ENCODE measurements at places on chromosomes 16 and 17.

GRCh38 chr17:45144199-45145034 lies 3.9 kb upstream of the HEXIM1 start:
- DNase-seq = no peak

GRCh38 chr16:58732545-58733247 lies 1.4 kb downstream of the GOT2 start:
- DNase-seq = no peak

GRCh38 chr17:37838276-37838675 lies 85.9 kb upstream of the TBC1D3K start:
- no peak for DNase-seq

DNA sequence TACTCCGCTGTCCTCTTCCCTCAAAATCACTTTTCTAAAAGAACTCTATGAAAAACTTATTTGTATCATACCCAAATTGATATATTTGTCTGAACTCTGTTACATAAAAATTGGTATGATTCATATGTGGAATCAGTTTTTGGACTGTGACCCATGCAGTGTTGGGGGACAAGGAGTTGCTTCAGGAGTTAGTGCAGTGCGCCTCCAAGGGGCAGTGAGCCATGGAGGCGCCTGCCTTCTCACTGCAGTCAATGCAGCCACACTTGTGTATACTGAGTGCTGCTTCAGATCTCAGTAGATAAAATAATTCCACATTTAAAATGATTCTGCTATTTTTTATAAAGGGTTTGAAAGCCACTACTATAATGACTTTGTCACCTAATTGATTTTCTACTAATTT lies 32.5 kb downstream of the DGKE start:
- DNase-seq = no peak

DNA sequence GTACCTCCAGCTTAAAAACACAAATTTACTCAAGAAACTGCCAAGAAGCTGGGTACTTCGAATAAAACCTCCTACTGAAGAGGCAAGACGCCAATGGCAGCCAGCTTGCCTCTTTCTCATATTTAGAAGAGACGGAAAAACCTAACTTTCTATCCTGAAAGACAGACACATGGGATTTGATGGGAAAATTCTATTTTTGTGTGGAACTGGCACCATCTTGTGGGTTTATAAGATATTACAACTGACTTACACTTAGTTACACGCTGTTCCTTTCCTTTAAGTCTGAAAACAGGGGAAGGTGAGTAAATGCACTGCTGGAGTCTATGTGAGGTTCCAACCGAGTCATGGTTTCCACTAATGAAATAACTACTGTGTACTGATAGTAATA lies 10.3 kb downstream of the ZNF18 start:
- no peak for DNase-seq

GRCh38 chr17:73643001-73643851 lies 1.0 kb downstream of the SDK2 start:
- no peak for DNase-seq

GRCh38 chr17:8089728-8090127 lies 2.2 kb upstream of the ALOX12B start:
- no peak for DNase-seq

DNA sequence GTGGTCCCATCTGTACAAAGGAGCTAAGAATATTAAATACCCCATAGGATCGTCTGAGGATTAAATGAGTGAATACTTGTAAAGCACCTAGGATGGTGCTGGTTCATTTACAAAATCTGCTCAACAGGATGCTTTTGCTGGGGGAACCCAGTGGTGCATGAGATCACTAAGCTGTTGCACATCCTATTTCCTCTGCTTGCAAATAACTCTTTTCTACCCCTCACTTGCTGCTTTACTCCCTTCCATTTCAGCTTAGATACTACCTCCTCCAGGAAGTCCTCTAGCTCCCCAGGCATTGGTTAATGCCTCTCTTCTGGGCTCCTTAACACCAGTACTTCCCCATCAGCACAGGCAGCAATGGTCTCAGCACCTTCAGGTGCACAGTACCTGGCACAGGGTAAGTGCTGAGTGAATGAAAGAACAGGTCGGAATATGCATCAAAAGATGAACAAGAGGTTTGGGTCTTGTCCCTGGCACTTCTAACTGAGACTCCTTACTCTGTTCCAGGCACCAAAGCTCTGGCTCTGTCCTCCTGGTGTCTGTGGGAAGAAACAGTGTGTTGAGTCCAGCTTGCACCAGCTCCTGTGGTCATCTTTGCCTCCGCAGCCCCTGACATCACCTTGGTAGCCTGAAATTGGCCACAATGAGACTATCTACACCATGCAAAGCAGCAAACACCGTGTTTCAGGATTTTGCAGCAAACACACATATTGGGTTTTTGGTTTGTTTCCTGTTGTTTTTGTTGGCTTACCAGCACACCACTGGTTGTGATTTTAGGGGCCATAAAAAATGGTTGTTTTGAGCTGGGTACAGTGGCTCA lies 24.1 kb upstream of the IL21R start:
- DNase-seq = no peak

GRCh38 chr17:9343516-9343915 lies 232.1 kb downstream of the STX8 start:
- no peak for DNase-seq

- DNase-seq = no peak
Observed at GRCh38 chr17:49567871-49568694, 7.6 kb upstream of the NXPH3 start.

DNA sequence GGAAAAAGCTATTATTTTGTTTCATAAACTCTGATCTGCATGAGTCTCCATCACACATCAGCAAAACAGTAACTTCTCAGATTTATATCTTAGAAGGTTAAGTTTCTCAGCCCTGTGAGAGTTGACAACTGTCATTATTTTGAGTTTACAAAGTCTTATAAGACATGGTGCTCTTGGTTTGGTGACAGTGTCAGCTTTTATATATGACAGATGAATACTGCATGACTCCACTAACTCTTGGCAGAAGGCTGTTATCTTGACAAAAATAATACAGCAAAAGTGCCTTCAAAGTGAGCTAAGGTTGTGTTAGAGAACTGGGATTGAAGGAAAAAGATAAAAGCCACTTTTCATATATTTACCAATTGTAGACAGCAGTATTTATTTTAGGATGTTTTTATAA lies 528.4 kb upstream of the SOX9 start:
- DNase-seq = no peak

GRCh38 chr17:66987059-66987616 lies 22.6 kb downstream of the CACNG4 start:
- no peak for DNase-seq

- DNase-seq = no peak
Observed at GRCh38 chr17:7207120-7208001, 12.3 kb downstream of the DLG4 start.

DNA sequence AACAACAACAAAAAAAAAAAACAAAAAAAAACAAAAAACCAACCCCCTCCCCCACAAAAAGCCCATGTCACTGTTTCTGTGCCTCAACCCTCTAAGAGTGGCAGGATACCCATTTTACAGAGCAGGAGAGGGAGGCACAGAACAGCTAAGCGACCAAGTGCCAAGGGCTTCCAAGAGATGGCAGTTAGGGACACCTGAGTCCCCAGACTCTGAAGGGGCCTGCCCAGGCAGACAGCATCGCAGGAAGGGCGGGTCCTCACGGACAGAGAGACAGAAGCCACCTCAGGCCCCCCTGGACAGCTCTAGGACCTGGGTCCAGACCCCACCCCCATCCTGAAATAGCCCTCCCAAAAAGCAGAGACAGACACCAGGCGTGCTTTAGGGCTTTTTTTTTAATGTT lies 21.6 kb upstream of the CPSF4L start:
- DNase-seq = no peak

DNA sequence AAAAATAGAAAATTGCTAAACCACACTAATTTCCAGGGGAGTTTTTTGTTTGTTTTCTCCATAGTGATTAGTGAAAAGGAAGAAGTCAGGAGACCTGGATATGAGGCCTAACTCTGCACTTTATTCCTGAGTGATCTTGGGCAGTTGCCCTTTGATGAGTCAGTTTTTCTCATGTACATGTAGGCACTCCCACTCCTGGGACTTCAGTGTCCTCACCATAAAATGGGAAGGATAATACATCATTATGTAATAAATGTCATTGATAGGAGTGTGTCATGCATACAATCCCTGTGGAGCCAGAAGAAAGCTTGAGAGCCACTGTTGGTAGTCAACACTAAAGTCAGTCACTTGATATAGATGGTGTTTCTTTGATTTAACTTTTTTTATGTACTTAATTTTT lies 32.5 kb downstream of the WIPF2 start:
- DNase-seq = no peak

DNA sequence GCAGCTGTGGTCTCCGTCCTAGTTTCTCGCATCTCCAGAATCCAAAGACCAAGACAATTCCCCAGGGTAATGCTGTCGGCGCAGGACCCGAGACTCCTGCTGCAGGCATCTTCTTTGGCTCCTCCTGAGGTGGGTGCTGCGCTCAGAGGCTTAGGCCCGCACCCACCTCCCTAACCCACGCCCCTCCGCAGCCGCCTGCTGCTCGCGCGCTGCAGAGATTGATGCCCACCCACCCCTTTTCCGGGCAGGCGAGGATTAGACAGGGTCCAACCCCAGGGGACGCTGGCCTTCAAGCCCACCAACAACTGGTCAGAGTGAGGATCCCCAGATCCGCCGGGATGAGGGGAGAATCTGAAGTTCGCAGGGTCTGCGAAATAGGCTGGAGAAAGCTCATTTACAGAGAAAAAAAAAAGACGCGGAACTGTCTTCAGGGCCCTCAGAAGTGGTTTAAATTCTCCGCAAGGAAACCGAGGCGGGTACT lies 27.9 kb downstream of the SLFN11 start:
- no peak for DNase-seq

DNA sequence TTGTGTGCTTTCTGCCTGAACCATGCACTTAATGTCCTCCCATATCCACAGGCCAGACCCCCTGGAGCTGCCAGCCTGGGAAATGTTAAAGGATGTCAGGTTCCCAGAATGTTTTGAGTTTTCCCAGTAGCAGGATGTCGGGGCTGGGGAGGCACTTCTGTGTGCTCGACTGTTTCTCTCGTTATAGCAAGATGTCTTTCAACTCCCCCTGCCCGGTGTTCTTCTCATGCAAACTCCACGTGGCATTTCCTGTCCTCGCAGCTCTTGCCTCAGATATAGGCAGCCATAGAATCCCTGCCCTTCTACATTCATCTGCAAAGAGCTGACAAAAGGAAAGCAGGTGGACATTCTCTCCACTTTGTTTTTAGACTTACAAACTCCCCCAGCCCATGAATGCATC lies 457.2 kb upstream of the CDH11 start:
- DNase-seq = no peak

DNA sequence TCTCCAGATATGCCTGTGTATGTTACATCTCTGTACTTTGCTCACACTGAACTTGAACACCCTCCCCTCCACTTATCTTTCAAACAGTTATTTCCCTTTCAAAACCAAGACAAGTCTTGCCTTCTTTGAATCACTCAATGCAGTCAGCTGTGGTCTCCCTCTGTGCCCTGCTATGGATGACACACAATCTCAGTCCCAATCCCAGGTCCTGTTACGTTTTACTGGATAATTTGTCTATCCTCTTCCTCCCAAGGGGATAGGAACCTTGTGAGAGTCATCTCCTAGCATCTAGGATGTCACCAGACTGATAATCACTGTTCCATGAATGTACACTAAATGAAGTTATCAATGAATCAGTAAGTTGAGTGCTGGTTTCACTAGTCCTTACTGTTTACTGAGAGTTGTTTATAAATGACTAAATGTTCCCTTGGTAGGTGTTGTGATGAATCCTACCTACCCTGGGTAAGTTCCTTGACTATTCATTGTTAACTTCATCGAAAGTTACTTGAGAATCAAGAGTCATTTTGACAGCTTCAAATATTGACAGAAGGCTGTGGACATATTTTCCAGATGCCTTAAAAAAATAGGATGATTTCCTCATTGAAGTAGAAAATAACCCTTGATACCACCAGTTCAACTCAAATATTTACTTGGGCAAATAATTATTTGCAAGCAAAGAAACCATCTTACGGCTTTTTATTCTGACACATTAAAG lies 244.9 kb downstream of the PRKCA start:
- DNase-seq = no peak

DNA sequence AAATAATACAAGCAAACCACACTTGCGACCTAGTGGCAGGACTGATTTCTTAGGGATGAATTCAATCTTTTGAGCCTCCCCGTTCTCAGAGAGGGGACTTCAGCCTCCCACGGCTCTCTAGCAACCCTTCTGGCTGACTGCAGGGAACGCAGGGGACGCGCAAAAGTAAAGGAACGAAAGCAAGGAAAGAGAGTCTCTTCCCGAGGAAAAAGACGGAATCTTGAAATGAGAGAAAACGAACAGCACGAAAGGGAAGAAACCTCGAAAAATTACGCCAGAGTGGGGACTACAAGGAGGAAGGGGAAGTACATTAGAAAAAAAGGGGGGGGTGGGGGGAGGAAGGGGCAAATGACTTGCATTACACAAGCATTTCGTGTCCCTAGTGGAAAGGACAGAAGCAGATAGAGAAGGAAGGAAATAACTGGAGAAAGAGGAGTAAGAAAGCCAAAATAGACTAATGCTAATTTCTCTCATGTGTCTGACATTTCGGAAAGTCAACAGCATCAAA lies 1.2 kb downstream of the GRB2 start:
- no peak for DNase-seq

DNA sequence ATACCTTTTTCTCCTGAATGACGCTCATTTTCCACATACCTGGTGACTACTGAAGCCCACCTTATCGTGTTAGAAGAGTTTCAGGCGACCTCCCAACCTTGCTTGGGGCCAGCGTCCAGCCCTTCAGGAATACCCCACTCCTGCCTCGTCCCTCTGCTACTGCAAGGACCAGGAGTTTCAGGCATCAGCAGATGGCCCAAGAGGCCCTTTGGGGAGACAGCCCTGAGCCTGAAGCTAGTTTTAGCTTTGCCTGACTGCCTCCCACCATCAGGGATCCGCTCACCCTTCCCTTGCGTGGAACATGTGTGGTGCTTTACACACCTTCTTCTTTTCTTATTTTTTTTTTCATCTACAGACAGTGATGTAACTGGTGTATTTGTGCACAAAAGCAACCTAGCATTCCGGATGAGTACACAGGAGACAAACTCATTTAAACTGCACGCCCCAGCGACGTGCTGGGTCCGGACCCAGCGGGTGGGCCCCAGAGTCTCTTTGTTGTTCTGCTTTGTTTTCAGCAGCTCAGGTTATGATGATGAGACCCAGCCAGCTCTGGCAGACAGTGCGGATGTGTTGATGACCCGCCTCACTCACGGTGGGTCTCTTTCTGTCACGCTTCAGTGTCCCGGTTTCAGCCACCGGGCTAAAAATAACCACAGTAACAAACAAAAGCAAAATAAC lies 242.4 kb downstream of the C16orf95 start:
- DNase-seq = peak; percentile 44

- no peak for DNase-seq
Observed at GRCh38 chr17:27560668-27561067, 70.3 kb upstream of the LGALS9 start.

- DNase-seq = no peak
Observed at GRCh38 chr16:9092282-9092977, 986 bp downstream of the HAPSTR1 start.

GRCh38 chr17:1256699-1257098 lies 13.5 kb upstream of the BHLHA9 start:
- no peak for DNase-seq

Data from GM18507 (cell line).